ENCODE measurements at places on chromosomes 1 and 21.

DNA sequence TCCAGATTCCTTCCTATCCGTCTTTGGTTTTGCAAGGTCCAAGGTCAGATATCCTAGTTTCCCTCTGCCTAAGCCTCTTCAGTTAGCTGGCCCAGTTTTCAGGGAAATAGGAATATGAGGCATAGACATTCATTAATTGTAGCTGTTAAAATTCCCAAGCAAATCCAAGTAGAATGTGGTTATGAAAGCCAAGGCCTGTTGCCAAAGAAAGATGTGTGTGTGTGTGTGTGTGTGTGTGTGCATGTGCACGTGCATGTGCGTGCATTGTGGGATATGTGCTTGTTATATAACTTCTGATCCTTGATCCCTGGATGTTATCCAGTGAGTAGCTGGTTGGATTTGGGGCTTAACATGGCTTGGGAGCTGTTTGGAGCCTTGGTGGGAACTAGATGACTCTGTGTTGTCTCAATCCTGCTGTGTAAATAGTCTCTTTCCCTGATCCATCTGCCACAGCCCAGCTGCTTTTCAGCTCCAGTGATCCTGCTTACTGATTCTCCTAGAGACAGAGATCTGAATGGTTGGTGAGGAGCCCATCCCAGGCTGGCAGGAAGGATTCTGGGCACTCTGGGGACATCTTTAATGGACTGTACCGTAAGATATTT is 70.6 kb upstream of the GCLM start:
- peak; percentile 67 for DNase-seq

DNA sequence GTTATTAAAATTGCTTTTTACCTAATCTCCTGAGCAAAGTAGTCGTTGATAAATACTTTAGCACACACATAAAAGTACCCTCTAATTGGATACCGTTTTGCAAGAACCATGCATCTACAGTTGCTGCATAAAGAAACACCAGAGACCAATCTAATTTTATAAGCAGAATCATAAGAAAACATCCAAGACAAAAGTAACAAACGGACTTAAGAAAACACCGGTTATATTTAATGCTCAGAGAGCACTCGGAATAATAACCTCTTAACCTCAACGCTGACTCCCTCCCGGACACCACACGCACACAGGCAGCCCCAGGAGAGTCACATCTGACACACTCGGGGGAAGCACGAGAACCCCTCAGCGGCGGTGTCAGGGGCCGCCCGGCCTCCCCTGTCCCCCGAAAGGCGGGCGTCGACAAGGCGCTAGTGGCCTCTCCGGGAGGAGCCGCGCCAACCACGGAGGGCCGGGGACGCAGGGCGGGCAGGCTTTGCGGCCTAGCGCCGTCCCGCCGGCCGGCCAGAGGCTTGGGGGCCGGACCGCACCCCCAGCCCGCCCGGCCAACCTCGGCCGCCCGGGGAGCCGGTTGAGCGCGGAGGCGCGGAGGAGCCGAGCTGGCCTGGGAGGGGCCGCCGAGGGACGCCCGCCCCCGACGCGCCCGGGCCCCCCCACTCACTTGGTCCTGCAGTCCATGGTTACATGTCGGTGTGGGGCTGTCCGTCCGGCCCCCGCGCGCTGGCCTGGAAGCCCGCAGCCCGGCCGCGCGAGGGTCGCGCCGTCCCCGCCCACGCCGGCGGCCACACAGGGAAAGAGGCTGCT is 606 bp downstream of the DENND1B start:
- no peak for DNase-seq

DNA sequence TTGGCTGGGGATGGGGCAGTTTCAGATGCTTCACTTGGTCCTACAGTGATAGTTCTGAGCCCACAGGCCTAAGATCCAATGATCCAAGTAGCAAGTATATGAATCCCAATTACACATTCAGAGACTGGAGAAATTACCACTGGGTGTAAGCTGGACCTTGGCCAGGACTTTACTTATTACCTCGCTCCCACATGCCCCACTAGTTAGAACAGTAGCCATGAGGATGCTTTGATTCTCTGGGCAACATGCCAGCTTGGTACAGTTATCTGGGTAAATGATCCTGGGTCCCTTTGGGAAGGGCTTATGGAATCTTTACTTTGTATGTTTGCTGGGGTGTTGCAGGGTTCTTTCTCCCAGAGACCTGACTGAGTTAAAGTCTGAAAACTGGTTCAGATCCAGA is 5.0 kb upstream of the FCAMR start:
- DNase-seq, result no peak

DNA sequence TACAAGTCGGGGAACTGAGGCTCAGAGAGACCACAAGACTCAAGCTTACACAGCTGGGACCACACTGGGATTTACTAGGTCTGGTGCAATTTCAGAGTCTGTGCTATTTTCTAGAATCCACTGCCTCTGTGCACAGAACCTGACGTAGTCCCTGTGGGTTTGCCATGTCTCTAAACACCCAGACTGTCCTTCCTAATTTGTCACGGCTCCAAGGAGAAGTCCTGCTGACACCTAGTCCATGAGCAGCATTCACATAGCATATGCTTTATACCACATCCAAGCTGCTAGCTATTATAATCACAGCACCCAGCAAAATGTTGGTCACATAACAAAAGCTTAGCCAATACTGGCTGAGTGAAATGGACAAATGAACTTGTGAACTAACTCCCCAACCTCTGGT is 79.0 kb upstream of the HMGB4 start:
- DNase-seq, result no peak

- peak; percentile 7 for DNase-seq
Measured at GRCh38 chr1:65948609-65949229, 156.0 kb downstream of the PDE4B start.

- DNase-seq, result no peak
Measured at GRCh38 chr1:84583648-84584047, 9.4 kb upstream of the CTBS start.

GRCh38 chr1:211705467-211706091 is 30.2 kb upstream of the NEK2 start:
- DNase-seq, result no peak

GRCh38 chr1:21174654-21175323 is 1.9 kb downstream of the EIF4G3 start:
- DNase-seq, result peak; percentile 34

DNA sequence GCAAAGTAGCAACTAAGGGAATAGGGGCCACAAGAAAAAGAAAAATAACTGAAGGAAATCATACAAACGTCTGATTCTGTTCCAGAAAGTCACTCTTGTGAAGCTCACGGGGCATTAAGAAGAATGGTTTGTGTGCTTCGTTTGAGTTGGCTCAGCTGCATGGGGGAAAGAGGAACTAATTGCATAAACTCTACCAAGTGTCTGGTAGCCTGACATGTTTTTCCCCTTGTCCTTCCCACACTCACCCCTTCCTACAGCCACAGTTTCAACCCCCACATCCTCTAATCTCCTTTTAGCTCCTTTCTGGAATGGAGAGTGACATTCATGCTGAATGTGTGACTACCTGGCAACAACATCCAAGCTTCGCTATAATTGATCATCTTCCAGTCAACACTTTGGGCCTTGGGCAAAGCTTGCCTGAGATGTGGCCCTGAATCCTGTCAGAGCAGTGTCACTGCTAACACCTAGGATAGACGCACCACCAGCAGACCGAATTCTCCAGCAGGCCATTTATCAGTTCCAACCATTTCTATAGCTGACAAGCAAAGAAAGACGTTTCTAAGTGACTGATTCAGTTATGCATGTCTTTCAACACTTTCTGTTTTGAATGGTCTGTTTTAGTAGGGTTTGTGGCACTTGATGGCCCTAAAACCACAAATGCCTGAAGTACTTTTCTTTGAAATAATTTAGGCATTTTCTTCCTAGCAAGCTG is 439.6 kb downstream of the TTLL7 start:
- no peak for DNase-seq

GRCh38 chr1:2801535-2802291 is at the start of gene TTC34:
TSS of gene TTC34 (minus strand) at chr1:2801693. CDS start at chr1:2800827, 866 bp downstream.
- DNase-seq, result no peak

- DNase-seq, result no peak
Measured at GRCh38 chr21:31880816-31881215, 8.0 kb downstream of the HUNK start.

DNA sequence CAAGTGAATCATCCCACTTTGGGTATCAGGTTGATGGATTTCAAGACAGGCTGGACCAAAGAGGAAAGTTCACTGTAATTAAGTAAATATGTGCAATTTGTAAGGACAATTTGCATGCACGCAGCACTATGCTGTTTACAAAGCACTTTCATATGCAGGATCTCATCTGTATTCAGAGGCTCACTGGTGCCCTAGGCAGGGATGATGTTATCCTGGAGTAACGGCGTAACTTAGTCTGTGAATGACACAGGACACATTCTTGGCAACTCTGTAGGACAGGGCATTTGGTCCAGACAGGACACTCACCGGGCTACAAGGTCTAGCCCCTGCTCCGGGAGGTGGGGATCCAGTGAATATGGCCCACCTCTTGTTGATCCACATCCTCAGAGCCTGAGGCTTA is 365.4 kb upstream of the DUSP10 start:
- no peak for DNase-seq

DNA sequence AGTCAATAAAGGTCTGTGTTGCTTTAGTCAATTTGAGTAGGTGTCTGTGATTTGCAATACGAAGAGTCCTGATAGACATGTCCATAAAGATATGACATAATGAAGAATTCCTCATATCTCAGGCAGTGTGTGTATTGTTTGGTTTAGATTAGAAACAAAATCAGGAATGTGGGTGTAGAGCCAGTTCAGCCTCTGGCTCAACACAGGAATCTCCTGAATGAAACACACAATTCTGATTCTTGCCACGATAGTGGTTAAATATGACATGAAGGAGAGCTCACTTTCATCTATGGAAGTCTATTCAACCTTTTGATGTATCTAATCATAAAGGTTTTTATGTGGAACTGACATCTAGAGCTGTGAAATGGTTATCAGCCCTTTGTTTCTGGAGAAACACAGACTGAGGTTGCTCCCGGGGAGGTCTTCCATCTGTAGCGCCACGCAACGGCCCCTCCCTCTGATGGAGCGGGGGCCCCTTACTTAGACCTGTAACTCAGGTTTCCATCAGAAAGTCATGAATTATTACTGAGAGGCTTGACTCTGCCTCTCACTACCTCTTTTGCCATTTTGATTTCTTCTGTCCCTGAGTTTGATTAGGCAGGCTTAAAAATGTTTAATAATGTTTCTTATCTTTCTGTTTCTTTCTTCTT is 19.5 kb downstream of the TSPAN2 start:
- DNase-seq, result no peak

- no peak for DNase-seq
Measured at GRCh38 chr1:111577814-111578213, 41.8 kb upstream of the RAP1A start.

DNA sequence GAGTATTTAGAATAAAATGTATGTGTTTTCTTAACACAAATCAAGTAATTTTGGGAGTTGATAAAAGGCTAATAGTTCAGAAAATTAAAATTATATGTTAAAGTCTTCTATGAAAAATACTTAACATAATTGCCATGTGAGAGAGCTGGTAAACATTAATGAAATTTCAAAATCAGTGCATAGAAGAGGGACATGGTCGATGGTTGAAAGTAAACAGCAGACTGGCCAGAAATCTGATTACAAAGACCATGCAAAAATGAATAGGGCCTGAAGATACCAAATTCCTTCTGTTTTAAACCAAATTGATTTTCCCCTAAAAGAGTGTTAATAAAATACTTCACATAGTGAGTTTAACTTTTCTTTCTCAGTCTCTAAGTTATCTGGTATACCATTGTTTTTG is 128.3 kb downstream of the GABPA start:
- DNase-seq, result no peak

DNA sequence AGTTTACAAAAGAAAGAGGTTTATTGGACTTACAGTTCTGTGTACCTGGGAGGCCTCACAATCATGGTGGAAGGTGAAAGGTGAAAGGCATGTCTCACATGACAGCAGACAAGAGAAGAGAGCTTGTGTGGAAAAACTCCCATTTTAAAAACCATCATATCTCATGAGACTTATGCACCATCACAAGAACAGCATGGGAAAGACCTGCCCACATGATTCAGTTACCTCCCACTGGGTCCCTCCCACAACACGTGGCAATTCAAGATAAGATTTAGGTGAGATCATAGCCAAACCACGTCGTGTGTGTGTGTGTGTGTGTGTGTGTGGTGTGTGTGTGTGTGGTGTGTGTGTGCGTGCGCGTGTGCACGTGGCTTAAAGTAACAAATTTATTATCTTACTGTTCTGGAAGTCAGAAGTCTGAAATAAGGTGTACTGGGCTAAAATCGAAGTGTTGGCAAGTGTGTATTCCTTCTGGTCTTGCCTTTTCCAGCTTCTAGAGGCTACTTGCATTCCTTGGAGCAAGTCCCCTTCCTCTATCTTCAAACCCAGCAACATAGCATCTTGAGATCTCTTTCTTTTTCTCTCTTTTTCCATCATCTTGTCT is 48.1 kb upstream of the MPC2 start:
- DNase-seq, result no peak

DNA sequence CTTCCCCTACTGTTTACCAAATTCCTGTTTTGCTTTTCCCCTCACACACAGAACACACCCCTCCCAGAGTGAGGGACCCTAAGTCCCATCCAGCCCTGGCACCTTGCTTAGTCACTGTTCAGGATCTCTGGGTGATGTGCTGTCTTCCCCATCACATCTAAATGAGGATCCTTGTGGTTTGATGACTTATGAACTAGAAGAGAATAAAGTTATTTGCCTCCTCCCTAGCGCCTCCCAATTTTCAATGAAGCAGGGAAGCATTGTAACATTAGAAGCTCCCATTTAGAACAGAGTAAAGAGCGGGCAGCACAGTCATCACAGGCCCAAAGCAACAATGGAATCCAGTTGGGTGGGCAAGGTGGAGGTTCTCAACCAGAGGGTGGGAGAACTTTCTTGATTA is 27.0 kb downstream of the DISC1 start:
- no peak for DNase-seq

DNA sequence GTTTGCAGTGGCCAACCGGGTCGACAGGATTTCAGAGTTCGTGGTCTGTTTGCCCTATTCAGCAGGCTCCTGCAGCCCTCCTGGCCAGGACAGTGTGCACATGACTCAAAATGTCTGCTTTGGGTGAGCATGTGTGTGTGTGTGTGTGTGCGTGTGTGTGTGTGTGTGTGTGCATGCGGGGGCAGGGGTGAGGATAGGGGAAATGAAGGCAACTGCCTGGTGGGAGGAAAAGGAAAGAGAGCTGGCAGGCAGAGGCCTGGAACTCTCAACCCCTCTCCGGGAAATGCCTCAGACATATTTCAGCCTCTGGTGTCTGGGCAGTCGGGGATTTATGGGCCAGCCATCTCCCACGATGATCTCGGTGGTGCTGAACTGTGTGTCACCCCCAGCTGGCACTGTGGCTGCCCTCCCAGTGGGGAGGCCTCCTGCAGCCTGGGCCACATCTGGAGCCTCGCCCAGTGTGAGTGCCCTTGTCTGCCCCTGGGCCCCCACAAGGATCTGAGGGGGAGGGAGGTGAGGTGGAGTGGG is 15.2 kb downstream of the CDCP2 start:
- no peak for DNase-seq

DNA sequence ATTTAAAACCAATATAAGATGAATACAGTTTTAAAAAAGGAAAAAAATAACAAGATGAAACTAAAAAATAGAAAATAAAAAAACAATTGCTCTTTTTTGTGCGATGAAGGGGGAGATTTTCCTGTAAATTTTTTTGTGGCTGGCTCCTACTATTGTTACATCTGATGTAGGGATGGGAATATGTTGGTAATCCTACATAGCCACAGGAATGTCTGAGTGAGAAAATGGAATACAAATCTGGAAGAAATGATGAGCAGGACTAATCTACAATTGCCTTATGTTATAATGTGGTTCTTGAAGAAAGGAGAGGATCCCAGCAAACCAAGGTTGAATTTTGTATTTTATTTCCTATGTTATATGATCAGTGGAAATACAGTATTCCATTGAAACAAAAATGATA is 40.9 kb downstream of the ATP6V1G3 start:
- DNase-seq, result no peak

GRCh38 chr1:55378582-55378981 is 163.4 kb upstream of the USP24 start:
- DNase-seq, result no peak

Measured in AG09319 (cell line).